NCI-H1105 (cell line): ENCODE measurements at places on chromosomes 7 and 10.

- no peak for DNase-seq
Observed at GRCh38 chr10:132356621-132357195, 24.7 kb downstream of the LRRC27 start.

- DNase-seq = no peak
Observed at GRCh38 chr7:137642472-137642871, 204.3 kb downstream of the DGKI start.

GRCh38 chr7:157964016-157964415 is 623.6 kb downstream of the PTPRN2 start:
- no peak for DNase-seq

DNA sequence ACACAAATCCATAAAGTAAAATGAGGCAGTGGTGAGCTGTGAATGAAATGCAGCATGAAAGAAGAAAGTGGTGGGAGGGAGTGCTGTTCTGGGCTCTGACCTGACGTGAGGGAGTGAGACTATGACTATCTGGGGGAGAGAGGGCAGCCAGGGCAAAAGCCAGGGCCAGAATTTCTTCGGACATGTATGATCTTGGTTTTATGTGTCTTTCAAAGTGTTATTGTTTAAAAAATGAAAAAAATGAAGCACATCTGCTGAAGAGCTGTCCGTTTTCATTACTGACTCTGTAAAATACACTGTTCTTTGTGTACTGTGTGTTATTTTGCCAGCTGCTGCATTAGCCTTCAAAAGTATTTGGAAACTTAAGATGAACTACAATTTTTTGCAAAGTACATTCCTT is 70.2 kb upstream of the KLF14 start:
- no peak for DNase-seq

- peak; percentile 2 for DNase-seq
Observed at GRCh38 chr7:101125989-101126650, 784 bp upstream of the SERPINE1 start.

DNA sequence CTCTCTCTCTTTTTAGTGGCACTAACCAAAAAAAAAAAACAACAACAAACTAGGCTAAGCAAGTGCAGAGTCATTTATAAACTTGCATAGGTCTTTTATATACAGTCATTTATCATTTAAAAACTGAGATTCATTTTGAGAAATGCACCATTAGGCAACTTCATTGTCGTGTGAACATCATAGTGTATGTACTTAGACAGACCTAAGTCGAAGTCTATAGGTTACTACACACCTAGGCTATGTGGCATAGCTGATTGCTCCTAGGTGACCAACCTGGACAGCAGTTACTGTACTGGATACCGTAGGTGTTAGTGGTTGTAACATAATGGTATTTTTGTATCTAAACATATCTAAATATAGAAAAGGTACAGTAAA is 109.1 kb upstream of the SAMD8 start:
- no peak for DNase-seq

- no peak for DNase-seq
Observed at GRCh38 chr10:74922921-74923320, 96.5 kb downstream of the KAT6B start.

DNA sequence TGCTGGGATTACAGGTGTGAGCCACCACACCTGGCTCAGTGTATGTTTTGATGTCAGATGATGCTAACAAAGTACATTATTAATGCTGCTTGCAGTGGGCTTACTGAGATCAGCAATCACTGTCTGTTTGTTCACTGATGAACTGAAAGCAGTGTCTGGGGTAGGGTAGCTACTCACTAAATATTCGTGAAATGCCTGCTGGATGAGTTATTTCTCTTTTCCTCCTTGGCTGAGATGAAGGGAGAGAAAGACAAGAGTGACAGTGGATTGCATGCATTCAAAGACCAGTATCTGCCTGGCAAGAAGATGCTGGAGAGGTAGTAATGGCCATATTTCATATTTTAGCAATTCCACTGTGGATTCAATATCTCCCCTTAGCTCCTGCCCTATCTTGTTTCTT is 32.3 kb downstream of the FAM107B start:
- DNase-seq = no peak

DNA sequence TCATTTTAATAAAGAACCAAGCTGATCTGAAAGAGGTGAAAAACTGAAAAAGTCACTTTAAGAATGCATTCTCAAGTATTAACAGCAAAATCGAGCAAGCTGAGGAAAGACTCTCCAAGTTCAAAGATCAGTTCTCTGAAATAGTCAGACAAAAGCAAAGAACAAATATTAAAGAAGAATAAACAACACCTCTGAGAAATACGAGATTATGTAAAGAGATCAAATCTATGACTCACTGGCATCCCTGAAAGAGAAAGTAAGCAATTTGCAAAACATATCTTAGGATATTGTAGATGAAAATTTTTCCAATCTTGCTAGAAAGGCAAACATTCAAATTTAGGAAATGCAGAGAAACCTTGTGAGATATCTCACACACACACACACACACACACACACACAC is 138.4 kb upstream of the HGF start:
- DNase-seq = no peak

DNA sequence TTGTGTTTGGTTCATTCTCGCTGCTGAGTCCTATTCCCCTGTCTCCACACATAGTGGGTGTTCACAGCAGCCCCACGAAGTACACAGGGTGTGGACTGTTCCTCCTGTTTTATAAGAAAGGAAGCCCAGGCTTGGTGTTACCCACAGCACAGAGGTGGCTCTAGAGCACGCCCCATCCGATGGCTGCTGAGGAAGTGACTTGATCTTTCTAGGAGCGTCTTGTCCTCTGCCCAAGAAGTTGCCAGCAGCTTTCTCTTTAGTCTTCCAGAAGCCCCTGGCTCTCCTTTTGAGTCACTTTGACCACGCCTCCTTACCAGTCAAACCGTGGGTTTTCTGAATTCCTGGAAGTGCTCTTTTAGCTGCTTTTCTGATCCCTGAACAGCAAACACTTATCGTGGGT is 94.0 kb downstream of the GRK5 start:
- no peak for DNase-seq

DNA sequence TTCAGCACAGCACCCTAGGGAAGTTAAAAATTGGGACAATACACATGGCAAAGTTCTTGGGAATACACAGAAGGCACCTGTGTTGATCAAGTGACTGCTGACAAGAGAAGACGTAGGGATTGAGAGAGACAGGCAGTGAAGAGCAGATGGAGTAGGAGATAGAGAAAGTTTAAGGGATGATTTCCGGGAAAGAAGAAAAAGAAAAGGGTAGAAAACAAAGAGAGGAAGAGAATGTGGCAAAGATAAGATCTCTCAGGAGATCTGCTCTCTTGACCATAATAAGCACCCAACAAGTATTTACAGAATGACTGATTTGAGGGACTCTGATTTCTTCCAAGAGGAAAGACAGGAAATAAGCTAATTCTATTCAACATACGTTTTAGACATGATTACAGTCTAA is 15.1 kb upstream of the RALA start:
- no peak for DNase-seq

DNA sequence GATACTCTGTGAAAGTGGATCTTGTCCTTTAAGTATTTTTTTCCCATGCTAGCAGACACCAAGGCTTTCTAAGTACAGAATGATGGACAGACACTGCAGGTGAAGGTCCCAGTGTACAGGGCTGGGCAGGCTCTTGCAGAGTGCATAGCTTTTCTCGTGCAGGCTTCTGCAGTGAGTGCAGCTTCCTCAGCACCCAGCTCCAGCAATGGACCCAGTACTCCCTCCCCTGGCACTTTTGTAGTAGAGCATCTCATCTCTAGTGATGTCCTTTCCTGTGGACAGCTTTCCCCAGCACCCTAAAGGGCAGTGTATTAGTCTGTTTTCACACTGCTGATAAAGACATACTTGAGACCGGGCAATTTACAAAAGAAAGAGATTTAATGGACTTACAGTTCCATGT is 104.3 kb downstream of the CUL2 start:
- no peak for DNase-seq

GRCh38 chr10:72223743-72224101 is 7.6 kb upstream of the ASCC1 start:
- no peak for DNase-seq

DNA sequence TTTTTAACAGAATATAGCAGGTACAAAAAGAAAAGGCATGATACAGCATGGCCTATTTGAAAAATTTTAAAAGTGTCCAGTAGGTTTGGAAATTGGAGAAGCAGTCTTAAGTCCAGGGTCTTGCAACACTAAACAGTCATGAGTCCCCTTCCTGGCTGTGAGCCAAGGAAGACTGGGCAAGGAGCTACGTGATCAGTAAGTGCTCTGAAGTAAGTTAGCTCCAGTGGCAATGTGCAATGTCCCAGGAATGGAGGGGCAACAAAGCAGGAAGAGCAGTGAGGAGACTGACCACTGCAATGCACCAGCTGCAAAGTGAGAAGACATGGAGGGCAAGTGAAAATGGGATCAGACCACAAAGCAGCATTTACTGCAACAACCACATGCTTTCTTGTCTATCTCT is 72.9 kb upstream of the GRID1 start:
- no peak for DNase-seq

DNA sequence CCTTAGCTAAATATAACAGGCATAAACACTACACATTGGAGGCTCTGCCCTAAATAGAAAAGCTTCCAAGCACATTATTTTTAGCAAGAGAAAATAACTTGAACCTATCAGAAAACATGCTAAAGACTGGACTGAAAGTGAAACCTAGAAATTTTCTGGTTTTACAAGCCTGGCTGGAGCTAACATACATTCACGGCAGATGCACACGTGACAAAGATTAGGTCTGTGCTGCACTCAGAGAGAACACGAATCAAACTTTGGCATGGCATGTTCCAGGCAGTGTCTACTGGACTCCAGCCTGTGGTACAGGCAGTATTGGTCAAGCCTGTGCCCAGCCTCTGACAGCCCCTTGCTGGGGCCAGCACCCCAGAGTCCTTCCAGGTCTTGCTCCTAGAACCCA is 94.1 kb upstream of the PCBD1 start:
- no peak for DNase-seq
